ENCODE measurements at places on chromosomes 13 and 19. TPM values are rescaled to one million over a fixed set of nuclear protein-coding genes. Genes with fewer than 3 reads are reported as not detected.

ZNF473 gene
- total RNA-seq: 9.2 TPM

DLL3 gene
- total RNA-seq: 1.6 TPM

ZNF677 gene
- total RNA-seq: 5.0 TPM

LIM2 gene
- total RNA-seq: 1.2 TPM

NCAN gene
- not detected for total RNA-seq

GNA15 gene
- 2.9 TPM for total RNA-seq

NLRP5 gene
- total RNA-seq: not detected

RASGRP4 gene
- 1.0 TPM for total RNA-seq

HAUS5 gene
- 38.8 TPM for total RNA-seq

GPR12 gene
- not detected for total RNA-seq

SAE1 gene
- 158 TPM for total RNA-seq

MEIOSIN gene
- total RNA-seq: 0.11 TPM

TRAPPC6A gene
- 21.4 TPM for total RNA-seq

KIR3DL2 gene
- 0.34 TPM for total RNA-seq

PDE4A gene
- 30.3 TPM for total RNA-seq

PRR20D gene
- total RNA-seq: not detected
